ENCODE measurements at places on chromosomes 7 and 10. TPM values are rescaled to one million over a fixed set of nuclear protein-coding genes. Genes with fewer than 3 reads are reported as not detected.

AGR2 gene
- 0.54 TPM for total RNA-seq

CUZD1 gene
- 0.95 TPM for total RNA-seq

ADRA2A gene
- 2.8 TPM for total RNA-seq

BBIP1 gene
- 29.9 TPM for total RNA-seq

PTN gene
- total RNA-seq: 27.7 TPM

MYOZ1 gene
- 0.11 TPM for total RNA-seq

GRCh38 chr10:26441491-26442214 is 3.5 kb downstream of the APBB1IP start:
- no peak for ATAC-seq

DNA sequence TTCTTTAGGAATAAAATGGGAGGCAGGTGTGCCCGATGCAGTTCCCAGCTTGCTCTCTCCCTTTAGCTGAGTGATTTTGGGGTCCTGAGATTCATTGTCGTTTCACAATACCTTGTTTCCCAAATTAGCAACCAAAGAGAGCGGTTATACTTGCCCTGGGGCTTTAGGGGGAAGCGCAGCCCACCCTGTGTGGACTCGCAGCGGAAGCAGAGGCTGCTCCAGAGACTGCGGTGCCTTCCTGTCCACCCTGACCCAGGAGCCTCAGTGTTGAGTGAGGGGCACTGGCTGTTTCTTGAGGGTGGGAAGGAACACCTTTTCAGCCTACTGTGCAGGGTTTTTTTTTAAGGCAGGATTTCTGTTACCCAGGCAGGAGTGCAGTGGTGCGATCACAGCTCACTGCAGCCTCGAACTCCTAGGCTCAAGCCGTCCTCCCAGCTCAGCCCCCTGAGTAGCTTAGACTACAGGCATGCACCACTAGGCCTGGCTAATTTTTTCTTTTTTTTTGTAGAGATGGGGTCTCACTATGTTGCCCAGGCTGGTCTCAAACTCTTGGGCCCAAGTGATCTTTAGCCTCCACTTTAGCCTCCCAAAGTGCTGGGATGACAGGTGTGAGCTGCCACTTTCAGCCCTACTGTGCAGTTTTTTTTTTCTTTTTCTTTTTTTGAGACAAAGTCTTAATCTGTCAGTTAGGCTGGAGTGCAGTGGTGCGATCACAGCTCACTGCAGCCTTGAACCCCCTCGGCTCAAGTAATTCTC is 67.0 kb downstream of the DNAJB6 start:
- no peak for ATAC-seq

DNA sequence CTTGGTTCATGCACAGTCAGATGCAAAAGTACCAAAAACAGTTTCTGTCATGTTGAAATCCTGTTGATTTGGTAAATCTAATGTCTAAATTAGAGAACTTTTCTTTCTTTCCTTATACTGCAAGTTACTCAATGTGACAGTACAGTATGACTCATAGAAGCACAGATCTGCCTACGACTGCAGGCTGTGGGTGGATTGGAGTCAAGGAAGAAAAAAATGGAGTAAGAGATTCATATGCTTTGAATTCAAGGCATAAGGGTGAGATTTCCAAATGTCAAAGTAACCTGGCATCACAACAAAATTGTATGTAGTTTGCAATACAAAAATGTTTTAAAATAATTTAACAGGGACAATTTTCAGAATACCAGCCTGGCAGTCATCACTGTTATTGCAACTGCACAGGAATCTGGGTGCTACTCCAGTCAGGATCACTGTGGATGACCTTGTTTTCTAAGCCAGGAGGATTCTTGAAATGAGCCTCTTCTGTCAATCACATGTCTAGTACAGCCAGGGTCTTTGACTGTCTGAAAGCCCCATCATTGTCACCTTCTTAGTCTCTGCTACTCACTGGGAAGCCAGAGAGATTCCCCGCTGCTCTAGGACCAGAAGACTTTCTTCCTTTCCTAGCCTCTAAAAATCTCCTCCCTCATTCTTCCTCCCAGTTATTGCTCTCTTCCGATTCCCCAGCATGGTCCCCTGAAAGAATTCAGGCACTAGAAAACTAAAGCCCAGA is 83.6 kb downstream of the CD36 start:
- ATAC-seq: peak; percentile 66

- ATAC-seq: peak; percentile 95
Observed at GRCh38 chr7:2465928-2466327, 10.3 kb downstream of the GRIFIN start.

DNA sequence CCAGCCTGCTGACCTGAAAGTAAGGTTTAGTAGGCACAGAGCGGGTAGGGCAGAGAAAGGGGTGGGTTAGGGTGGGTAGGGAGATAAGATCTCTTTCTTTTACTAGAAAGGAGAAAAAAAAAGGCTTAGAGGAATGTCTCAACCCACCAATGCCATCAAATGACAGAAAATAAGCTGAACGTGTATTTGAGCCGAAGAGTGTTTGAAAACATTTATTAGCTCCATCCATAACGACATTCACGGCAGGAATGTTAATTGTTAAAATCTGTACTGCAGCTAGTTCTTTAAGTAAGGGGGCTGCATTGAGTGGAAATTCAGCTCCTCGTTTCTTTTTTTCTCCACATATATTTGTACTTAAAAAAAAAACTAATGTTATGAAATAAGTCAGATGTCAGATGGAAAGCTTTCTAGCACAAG is 63.7 kb upstream of the ARID5B start:
- ATAC-seq: no peak

GRCh38 chr7:64685091-64685490 is 19.2 kb downstream of the ZNF107 start:
- no peak for ATAC-seq

- no peak for ATAC-seq
Observed at GRCh38 chr7:34762764-34763163, 104.7 kb downstream of the NPSR1 start.

Data from motor neuron (in vitro differentiated cells).